Left lobe of liver (tissue), 2 donors: ENCODE measurements at places on chromosomes 4 and X. TPM values are rescaled to one million over a fixed set of nuclear protein-coding genes. Genes with fewer than 3 reads are reported as not detected.

The ADAMTS3 gene
- total RNA-seq = 0.35 TPM

The ADGRL3 gene
- 0.33 TPM for total RNA-seq

The GLRA2 gene
- not detected for total RNA-seq

The CXorf65 gene
- not detected for total RNA-seq

The SHROOM2 gene
- 4.7 TPM for total RNA-seq

The IL2 gene
- 1.2 TPM for total RNA-seq

The BGN gene
- total RNA-seq = 88.4 TPM

The CHRDL1 gene
- 0.28 TPM for total RNA-seq

The BMP3 gene
- total RNA-seq = not detected

The RAB9B gene
- total RNA-seq = not detected

The GABRE gene
- 2.1 TPM for total RNA-seq

The PHOX2B gene
- total RNA-seq = not detected

The AGTR2 gene
- total RNA-seq = not detected

The CT47B1 gene
- total RNA-seq = not detected

The HSFX1 gene
- 0.78 TPM for total RNA-seq

The VSIG1 gene
- total RNA-seq = not detected

The CYBB gene
- 6.8 TPM for total RNA-seq

The SERTM2 gene
- 0.05 TPM for total RNA-seq

The STOX2 gene
- 3.8 TPM for total RNA-seq

The IL21 gene
- total RNA-seq = not detected

The CXCL1 gene
- 0.23 TPM for total RNA-seq

The AREG gene
- total RNA-seq = 0.18 TPM

The WAS gene
- total RNA-seq = 3.2 TPM

The LPAR4 gene
- total RNA-seq = not detected

The NCAPG gene
- 0.38 TPM for total RNA-seq

The TMEM128 gene
- total RNA-seq = 4.7 TPM

The AKAP14 gene
- total RNA-seq = not detected

The ZNF827 gene
- total RNA-seq = 0.81 TPM

The ASMT gene
- not detected for total RNA-seq

The KLHL4 gene
- total RNA-seq = 0.28 TPM

The MAGEA10 gene
- total RNA-seq = not detected

The GPR173 gene
- 0.23 TPM for total RNA-seq

The SPOCK3 gene
- total RNA-seq = not detected

The EPHA5 gene
- total RNA-seq = not detected

The PDK3 gene
- total RNA-seq = 12.6 TPM

The NEUROG2 gene
- not detected for total RNA-seq

The AKAP4 gene
- not detected for total RNA-seq

The EFNB1 gene
- total RNA-seq = 10.8 TPM
